ENCODE measurements at places on chromosomes 6 and 20.

DNA sequence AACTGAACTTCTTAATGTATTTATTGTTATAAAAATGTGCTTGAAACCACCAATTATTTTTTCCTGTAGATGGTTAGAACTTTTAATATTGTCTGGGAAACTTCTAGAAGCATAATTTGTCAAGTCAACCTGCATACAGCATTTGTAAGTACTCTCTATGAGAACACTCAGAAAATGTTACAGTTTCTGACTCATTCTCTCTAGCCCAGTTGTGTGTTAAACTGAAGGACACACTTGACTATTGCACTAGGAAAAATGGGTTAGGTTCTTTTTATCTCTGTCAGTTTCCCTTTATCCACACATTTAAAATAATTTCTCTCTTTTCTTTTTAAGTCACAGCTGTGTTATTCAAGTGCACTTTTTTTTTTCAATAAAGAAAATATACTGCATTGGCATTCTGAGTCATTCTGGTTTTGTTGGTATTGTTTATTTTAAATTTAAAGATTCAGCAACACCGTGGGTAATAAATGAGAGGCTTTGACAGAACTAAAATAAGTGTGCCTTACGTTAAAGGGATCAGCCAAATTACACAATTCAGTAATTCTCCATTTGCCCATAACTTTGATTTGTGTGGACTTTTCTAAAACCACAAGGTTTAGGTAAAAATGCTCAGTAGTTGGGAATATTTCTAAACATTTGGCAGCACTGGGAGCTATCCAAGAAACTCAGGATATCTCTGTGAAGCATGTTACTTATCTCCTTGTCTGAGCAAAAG lies 50.7 kb downstream of the OPN5 start:
- no peak for DNase-seq

DNA sequence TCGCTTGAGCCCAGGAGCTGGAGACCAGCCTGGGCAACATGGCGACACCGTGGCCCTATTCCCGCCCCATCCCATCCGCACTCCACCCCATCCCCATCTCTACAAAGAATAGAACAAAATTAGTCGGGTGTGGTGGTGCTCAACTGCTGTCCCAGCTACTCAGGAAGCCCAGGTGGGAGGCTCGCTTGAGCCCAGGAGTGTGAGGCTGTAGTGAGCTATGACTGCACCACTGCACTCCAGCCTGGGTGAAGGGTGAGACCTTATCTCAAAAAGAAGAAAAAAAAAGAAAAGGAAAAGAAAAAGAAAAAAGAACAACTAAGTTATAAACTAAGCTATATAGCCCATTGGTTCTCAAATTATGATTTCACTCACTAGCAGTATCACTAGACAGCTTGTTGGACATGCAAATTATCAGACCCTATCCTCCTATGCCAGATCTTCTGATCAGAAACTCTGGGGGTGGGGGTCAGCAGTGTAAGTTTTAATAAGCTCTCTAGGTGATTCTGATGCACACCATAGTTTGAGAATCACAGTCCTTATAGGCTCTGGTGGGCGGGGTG lies 491 bp upstream of the ITCH start:
- peak; percentile 6 for DNase-seq

DNA sequence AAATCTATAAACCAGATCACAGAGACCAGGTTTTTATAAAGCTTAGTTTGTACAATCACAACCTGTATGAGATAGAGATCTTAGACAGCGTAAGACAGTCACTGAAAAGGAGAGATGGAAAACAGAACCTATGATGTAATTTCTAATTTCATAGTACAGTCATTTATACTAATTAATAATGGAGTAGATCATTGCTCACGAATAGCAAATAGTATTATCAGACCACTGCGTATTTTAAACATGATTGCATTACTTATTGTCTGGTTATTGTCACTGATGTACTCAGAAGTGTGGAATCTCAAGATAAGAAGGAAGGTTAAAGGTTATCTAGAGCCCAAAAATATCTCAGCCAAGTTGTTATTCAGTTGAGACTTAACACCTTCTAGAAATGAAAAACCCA lies 115.6 kb downstream of the KHDC1L start:
- DNase-seq, result no peak

DNA sequence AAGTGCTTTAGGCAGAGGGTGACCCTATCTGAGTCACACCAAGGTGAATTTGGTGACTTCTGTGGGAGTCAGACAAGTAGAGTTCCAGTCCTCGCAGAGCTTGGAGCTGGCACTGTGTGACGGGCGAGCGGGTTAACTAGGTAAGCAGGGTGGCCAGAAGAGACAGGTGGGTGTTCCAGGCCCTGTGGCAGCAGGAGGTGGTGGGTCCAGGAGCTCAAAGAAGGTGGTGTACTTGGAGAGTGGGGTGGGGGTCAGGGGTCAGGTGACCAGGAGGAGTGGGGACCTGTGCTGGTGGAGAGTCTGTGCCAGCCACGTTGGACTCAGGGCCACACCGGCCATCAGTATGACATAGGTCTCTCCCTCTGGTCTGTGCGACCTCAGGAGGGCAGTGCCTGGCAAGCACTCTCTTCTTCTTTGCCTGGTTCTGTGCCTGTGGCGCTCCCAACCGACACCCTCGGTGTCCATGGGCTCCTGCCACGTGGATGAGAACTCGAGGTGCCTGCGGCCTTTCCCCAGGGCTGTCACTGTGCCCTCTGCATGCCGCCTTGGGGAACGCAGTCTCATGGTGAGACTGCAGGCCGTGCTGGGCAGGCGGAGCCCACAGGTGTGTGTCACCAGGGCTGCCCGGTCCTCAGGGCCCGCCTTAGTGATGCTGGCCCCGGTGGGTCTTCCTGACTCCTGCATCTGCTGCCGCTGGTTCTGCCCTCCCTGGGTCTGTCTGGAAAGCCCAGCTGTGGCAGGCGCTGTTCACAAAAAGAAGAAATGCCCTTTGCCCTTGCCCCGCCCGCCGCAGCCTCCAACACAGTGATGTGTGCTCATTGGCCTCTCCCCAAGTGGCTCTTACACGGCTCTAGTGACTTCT lies 1.6 kb downstream of the MRGBP start:
- no peak for DNase-seq

- DNase-seq, result no peak
Observed at GRCh38 chr6:133623065-133623464, 265.8 kb upstream of the TCF21 start.

- DNase-seq, result peak; percentile 81
Observed at GRCh38 chr6:6661684-6662083, 73.2 kb downstream of the LY86 start.

- no peak for DNase-seq
Observed at GRCh38 chr6:5028921-5029320, 25.1 kb upstream of the RPP40 start.

- DNase-seq, result no peak
Observed at GRCh38 chr6:108585359-108585758, 24.6 kb downstream of the FOXO3 start.

GRCh38 chr6:89536231-89536630 lies 102.3 kb downstream of the LYRM2 start:
- DNase-seq, result peak; percentile 78

DNA sequence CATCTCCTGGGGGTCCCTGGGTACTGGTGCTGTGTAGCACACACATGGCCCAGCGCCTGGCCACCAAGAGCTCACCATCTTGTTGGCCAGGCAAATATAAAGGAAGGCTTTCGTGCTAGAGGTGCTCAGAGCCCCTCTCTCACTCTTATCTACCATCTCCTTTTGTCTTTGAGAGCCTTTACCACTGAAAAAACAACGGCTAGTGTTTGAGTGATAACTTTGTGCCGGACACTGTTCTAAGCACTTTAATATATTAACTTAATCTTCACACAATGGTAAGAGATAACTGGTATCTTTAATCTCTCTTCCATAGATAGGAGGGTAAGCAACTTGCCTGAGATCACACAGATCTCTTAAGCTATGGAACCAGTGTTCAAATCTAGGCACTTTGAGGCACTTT lies 21.5 kb upstream of the ARHGAP18 start:
- DNase-seq, result no peak

DNA sequence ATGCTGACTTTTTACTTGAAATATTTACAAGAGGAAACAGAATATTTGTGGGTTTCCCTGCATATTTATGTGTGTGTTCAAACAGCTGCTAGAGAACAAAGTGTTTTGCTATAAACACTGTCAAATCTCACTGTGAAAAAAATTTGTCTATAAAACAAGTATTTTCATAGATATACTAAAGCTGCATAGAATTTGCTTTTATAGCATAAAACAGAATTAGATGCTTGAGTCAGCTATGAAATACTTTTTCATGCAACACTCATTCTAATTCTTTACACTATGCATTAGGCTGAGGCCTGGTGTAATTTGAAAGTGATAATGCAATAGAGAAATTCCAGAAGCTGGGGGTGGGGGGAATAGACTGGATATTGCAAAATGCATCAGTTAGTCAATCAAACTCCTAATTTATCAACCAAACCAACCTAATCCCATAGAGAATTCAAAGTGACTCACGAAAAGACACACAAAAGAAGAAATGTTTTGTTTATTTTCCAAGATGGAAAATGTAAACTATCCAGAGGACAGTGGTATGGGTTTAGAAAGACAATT lies 148.2 kb downstream of the LAMA2 start:
- no peak for DNase-seq

DNA sequence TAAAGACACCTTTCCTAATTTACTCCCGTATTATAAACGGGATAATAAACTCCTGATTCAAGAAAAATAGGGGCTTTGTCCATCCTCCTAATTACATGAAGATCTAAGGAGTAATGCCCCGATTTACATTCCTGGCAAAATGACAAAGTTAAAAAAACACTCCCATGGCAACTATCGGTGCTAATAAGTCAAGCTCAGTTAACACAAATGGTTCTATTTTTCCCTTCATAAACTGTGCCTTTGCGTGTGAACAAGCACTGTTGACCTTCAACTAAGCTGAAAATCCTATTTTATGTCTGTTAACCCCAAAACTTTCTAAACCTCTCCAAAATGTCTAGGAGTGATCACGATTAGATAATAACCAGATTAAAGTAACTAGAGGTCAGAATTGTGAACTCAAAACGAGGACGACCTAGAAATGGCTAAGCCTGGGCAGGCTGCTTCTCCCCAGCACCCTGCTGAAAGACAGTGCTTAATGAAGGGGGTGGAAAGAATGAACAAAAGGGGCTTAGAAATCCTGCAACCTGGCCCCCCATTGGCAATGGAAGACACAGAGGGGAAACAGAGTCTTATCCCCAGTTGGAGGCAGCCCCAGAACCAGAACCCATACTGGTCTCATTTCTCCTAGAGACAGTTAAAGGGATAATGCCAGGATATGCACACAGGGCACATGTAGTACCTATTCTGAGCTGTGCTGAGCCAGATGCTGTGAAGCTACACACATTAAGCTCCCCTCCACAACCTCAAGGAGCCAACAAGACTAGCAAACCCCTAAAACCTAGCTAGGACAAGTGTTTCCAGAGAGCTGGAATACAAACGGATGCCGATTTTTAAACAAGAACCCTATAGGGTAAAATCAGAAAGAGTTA lies 23.0 kb downstream of the SLC23A2 start:
- DNase-seq, result peak; percentile 11

DNA sequence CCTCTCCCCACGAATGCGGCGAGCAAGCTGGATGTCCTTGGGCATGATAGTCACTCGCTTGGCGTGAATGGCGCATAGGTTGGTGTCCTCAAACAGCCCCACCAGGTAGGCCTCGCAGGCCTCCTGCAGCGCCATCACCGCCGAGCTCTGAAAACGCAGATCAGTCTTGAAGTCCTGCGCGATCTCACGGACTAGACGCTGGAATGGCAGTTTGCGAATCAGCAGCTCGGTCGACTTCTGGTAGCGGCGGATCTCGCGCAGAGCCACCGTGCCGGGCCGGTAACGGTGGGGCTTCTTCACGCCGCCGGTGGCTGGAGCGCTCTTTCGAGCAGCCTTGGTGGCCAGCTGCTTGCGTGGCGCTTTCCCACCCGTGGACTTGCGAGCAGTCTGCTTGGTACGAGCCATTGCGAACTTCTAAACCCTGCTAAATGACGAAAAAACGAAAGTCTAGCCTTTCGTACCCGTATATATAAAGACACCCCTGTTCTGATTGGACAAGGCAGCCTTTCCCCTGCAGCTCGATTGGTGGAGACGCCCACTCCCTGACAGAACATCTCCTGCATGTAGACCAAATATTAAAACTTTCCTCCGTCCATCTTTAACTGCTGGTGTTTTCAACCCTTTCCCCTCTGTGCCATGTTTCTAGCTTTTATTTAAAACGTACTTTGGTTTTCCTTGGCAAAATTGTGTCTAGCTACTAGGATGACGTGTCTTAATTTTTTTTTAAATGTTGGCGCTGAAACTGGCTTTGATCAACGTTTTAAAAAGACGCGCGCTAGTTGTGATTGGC lies 109.8 kb downstream of the HFE start:
- DNase-seq, result peak; percentile 92

GRCh38 chr20:21159658-21160380 lies 33.9 kb downstream of the KIZ start:
- no peak for DNase-seq

GRCh38 chr6:23319582-23319981 lies 750.2 kb downstream of the HDGFL1 start:
- no peak for DNase-seq

- no peak for DNase-seq
Observed at GRCh38 chr20:56200456-56200855, 48.1 kb upstream of the MC3R start.

DNA sequence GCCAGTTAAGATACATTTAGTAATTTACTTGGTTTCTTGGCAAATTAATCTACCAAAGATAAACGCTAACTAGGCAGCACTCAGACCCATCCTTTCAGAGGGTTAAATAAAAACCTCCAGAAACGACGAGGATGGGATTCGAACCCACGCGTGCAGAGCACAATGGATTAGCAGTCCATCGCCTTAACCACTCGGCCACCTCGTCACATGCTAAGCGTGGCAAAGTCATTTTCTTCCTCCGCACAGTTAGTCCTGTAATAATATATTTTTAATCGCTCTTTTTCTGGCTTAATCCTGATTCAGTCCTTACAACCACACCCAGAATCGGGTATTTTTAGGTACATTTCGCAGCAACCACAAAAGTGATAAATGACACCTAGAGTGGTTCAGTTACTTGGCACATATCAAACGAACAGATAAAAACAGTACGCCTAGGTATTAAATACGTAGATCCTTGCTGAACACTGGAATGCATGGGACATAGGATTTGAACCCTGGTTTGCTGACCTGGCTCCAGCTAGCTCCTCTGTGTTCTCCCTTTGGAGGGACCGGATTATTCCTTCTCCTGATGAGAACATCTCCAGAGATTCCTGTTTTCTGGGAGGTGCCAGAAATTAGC lies 71.6 kb downstream of the GPX5 start:
- peak; percentile 64 for DNase-seq

GRCh38 chr20:62141397-62142251 lies 1.6 kb downstream of the PSMA7 start:
- no peak for DNase-seq

DNA sequence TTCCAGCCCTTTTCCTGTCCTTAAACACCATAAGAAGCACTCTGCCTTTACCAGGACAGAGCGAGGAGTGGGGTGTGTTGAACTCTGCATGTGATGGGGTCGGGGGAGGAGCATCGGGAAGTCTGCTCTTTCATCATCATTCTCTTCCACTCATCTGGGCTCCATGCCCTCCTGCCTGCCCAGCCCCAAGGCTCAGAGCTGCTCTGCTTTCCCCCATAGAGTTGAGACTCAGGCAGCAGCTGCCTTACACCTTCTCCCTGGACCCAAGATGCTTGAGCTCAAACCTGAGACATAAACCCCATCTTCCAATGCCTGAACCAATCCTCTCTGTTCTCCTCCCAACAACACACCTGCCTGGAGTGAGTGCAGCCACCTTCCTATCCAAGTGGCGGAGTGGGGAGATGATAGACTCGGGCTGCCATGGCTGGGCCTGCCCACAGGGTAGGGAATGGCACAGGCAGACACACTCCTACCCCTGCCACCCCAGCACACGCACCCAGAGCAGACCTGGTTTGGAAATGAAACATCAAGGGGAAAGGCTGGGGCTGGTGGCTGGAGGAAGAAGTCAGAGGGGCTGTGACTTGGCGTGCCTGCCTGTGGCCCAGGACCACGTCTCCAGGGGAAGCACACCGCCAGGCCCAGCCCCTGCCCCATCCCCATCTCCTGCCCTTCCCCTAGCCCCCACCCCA lies 28.4 kb downstream of the TFEB start:
- DNase-seq, result no peak
